ENCODE measurements at places on chromosomes 4 and X.

- no peaks in the 10 kb centered on the region for H3K4me1 ChIP-seq
- peaks cover 32% of the 10 kb centered on the region for H3K27me3 ChIP-seq
- no peak overlapping the region for H3K27ac ChIP-seq
- no peaks in the 10 kb centered on the region for H3K36me3 ChIP-seq
- no peak overlapping the region for H3K4me3 ChIP-seq
These were observed 213.1 kb upstream of the NOCT start for GRCh38 chr4:138802499-138802898.

DNA sequence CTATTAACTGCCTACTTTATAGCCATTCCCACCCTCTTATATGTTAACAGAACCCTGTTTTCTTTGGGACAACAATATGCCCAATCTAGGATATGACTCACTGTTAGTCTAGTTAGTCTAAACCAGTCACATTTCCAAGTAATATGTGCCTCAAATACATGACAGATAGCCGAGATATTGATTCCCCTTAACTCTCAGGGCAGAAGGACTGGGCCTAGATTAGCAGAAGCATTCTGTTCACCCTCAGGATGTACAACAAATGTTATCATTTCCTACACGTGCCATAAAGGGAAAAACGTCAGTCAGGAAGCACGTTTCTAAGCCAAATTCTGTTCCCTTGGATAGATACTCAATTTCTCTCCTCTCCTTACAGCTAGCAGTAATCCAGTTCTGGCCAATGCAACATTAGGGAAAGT lies 114.1 kb downstream of the SLC10A7 start:
- no peak overlapping the region for H3K4me3 ChIP-seq
- no peak overlapping the region for H3K27ac ChIP-seq
- no peaks in the 10 kb centered on the region for H3K36me3 ChIP-seq
- H3K27me3 ChIP-seq: no peaks in the 10 kb centered on the region
- no peak for DNase-seq
- H3K4me1 ChIP-seq: no peaks in the 10 kb centered on the region

- no peak overlapping the region for H3K4me3 ChIP-seq
- no peaks in the 10 kb centered on the region for H3K27me3 ChIP-seq
- no peaks in the 10 kb centered on the region for H3K4me1 ChIP-seq
- DNase-seq: no peak
- no peak overlapping the region for H3K27ac ChIP-seq
These were observed 104.9 kb downstream of the PCDH18 start for GRCh38 chr4:137427411-137427810.

GRCh38 chr4:168028970-168029597 lies 63.3 kb upstream of the ANXA10 start:
- H3K27me3 ChIP-seq: no peaks in the 10 kb centered on the region
- no peak overlapping the region for H3K27ac ChIP-seq
- H3K36me3 ChIP-seq: no peaks in the 10 kb centered on the region
- DNase-seq: no peak
- no peak overlapping the region for H3K4me3 ChIP-seq
